Ecto neural progenitor cell (in vitro differentiated cells): ENCODE measurements at places on chromosomes 13 and 19.

DNA sequence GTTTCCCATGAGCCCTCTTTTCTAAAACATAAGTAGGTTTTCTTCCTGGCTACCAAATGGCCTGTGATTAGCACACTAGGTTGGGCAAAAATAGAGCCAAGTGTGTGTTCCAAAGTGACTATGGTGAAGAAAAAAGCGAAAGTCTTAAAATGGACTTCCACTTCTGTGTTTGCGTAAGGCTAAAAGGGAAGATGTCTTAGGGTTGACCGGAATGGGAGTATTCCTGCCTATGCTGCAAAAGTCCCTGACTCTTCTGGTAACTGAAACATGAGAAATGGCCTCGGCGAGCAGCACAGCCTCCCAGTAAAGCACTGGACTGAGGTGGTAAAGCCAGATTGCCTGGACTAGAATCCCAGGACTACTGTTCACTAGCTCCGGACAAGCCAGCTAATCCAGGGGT, 2.4 kb upstream of the FPR1 start:
- DNase-seq = no peak

DNA sequence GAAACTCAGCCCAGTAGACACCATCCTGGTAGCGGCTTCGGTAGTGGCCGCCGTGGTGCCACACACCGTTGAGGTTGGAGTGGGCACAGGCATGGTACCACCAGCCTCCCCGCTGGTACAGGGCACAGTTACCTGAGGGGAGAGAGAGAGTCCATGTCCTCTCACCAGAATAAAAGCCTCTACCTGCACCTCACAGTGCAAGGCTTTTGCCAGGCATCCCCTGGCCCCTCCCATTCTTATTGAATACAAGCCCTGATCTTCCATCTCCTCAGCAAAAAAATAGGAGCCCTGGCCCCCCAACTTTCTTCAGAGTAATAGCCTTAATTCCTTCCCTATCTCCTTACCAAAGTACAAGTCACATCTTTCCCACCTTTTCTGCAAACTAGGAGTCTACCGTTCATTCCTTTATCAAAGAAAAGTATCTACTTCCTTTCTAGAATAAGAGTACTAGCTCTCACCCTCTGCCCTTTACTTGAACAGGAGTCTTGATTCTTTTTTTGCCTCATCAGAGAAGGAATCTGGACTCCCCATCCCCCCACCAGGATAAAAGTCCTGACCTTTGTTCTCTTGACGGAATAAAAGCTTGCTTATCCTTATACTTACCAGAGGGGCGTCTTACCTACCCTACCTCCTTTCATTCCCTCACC, 6.7 kb downstream of the SHFL start:
- DNase-seq = no peak

- no peak for DNase-seq
These were observed 631 bp downstream of the TRMT1 start for GRCh38 chr19:13115936-13116281.

DNA sequence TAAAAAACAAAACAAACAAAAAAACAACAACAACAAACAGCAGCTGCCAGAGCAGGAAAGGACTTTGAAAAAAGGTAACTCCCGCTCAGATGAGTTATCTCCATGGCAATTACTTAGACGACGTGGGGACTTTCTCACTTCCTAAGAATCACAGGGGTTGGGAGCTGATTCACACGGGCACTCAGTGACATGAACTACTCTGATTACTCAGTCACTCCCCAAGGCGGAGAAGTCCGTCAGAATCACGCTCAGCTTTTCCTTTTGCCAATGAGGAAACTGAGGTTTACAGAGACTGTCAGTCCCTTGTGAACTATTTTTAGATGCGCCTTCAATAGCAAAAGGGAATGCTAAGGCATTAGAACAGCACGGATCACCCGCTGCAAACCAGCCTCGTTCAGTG, 32.3 kb upstream of the MATK start:
- no peak for DNase-seq

- DNase-seq = no peak
These were observed 84.4 kb upstream of the KCTD15 start for GRCh38 chr19:33712268-33712667.

DNA sequence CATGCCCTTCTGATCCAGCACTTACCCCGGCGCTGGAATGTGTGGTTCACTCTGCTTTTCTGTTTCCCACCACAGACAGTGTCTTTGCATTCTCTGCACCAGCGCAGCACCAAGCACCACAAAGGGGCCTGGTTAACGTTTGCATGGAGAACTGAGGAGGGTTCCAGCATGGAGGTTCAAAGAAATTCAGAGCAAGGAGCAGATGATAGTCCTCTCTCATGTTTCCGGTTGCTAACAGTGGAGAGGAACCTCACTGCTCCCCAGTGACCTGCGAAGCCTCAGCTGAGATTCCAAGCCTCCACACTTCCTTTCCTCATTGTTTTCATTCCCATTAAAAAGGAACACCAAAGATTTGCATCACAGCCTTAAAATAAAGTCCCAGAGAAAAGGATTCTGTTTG, 99.7 kb downstream of the STARD13 start:
- DNase-seq = no peak

DNA sequence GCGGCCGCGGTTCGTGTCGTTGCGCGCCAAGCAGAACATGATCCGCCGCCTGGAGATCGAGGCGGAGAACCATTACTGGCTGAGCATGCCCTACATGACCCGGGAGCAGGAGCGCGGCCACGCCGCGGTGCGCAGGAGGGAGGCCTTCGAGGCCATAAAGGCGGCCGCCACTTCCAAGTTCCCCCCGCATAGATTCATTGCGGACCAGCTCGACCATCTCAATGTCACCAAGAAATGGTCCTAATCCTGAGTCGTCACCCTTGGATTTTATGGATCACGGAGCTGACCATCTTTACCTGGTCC, 475 bp downstream of the MRPL57 start:
- no peak for DNase-seq

- DNase-seq = no peak
These were observed 26.3 kb downstream of the STARD13 start for GRCh38 chr13:33259296-33259695.

GRCh38 chr19:14048443-14049153, 13.3 kb downstream of the PALM3 start:
- peak; percentile 68 for DNase-seq

DNA sequence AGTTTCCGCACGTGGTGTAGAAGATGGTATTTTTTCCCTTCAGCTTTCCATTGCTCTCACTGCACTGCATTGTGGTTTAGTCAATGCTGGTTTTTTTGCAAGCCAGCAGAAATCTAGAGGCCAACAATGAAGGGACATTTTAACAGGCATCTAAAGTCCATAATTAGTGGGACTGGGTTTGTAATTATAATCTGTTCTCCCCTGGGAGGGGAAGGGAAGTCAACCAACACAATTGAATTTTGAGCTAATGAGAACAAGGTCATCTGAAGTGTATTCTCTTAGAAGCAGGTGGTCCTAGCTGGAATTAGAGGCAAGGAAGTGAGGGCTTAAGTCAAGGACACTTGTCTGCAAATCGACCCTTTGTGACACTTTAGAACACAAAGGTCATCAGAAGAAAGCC, 156.4 kb downstream of the MYO16 start:
- no peak for DNase-seq

GRCh38 chr13:51935326-51936171, 73.8 kb downstream of the CCDC70 start:
- peak; percentile 59 for DNase-seq

DNA sequence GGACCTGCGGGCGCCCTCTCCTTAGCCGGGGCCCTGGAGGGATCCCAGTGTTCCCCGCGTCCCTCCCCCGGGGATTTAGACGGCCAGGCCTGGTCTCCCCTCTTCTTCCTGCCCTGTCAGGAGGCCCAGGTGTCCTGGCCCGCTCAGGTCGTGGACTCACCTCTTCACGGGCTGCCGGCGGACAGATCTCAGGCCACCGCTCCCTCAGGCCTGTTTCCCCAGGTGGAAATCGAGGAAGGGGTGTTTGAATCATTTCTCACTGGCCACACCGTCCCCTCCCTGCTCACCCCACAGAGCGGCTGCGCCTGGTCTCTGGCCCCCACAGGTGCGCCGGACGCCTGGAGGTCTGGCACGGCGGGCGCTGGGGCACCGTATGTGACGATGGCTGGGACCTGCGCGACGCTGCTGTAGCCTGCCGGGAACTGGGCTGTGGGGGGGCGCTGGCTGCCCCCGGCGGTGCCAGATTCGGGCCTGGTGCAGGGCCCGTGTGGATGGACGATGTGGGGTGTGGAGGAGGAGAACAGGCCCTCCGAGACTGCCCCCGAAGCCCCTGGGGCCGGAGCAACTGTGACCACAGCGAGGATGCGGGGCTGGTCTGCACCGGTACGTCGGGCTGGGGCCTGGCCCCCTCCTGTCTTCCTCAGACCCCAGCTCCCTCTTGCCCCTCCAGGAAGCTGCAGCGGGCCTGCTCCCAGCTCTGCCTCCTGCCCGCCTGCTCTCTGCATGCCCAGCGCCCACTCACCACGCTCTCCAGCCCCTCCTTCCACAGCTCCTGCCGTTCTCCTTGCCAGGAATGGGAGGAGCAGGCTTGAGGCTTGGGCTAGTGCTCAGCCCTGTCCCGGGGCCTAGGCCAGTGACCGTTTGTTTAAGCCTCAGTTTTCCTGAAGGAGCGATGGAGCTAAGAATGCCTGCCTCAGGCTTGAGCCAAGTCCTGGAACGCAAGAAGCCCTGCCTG, 2.5 kb downstream of the SSC5D start:
- DNase-seq = no peak

- DNase-seq = no peak
These were observed 88.1 kb downstream of the STOML3 start for GRCh38 chr13:38902551-38902950.

DNA sequence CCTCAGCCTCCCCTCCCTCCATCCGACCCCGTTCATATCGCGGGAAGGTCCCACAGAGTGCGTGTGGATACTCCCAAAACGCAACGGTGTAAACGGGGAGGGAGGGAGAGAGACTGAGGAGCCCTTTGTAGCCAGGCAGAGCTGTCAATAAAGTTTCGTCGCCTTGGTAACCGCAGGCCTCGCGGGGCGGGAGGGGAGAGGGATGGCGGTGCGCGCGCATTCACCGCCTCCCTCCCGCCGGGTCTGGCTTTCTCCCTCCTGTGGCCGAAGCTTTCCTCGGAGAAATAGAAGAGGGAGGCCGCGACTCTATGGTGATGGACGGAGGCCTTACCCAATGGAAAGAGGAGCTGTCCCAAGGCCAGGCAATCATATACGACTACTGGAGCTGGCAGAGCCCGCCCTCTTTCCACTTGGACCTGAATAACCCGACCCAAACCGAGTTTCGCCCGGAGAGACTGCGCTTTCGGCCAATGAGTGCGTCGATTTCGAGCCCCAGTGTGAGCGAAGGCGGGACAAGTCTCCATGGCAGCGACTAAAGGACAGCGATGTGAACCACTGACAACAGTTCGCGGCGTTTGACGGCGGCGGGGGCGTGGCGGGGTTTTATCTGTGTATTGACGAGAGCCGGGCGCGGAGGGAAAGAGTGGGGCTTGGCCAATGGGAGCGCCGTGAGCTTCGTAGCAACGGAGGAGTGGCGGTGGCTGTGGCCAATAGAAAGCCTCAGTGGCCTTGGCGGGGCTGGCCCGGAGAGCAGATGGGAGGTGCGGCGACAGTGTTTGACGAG, at the start of gene KMT5C:
Gene KMT5C (plus strand): TSS at position 772 of the 784 bp plus-strand sequence. CDS start 2,061 bp downstream, outside the sequence.
- DNase-seq = peak; percentile 100

DNA sequence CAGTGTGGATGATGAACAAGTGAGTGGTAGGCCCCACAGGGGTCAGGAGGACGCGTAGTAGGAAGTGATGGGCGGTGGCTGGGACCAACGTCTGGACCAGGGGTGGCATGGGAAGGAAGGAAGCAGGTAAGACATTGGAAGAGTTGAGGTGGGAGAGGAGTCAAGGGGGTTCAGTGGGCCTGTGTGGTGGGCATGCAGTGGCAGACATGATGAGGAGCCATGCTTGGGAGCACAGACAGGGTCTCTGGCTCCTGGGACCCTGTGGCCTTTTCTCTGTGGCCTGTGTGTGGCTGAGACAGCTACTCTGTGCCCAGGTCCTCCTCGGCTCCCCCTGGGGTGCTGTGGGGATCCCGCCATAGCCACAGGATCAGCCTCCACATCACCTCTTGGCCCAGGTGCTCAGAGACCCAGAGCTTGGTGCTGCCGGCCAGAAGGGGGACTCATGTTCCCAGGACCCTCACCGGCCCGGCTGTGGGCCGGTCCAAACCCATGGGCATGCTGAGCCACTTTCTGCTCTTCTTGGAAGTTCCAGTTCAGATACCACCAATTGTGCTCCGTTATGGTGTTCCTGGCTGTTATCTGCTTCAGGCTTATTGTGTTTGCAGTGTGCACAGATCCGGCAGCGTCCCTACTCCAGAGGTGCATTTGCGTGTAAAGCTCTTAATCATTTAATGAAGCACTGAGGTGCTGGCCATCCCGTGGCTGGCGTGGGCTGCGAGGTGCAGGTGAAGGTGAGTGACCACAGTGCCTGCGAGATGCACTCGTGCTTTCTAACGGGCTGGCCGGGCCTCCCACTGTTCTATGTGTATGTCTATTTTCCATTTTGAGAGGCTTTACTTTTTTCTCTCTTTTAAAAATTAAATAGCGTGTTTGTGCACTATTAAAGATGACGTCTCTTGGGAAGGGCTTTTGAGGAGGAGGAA, 147.9 kb downstream of the TEX29 start:
- DNase-seq = no peak

DNA sequence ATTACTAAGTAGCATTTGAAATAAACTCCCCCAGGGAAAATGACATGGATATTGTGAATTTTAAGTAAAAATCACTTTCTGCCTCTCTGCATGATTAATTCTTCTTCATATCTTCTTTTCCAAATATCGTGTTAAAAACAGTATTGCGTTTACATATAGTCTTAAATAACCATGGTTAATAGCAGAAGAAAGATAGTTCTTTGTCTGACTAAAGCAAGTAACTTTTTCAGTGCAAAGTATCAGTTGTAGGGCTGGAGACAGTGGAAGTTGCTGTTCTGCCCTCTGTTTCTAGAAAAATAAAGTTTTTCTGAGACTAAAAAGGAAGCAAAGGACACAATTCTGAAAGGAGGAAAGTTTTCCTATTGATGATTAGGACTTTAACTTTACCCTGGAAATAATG, 330.2 kb downstream of the NDFIP2 start:
- no peak for DNase-seq

GRCh38 chr13:51629491-51630287, 45.4 kb downstream of the WDFY2 start:
- DNase-seq = no peak

GRCh38 chr13:92727118-92727517, 499.5 kb upstream of the GPC6 start:
- DNase-seq = no peak

- no peak for DNase-seq
These were observed 10.5 kb downstream of the NACC1 start for GRCh38 chr19:13128583-13128982.
